ENCODE measurements at places on chromosomes 5 and 9.

- DNase-seq = peak; percentile 49
Observed at GRCh38 chr9:134222018-134222573, 57.7 kb upstream of the RNU6ATAC start.

DNA sequence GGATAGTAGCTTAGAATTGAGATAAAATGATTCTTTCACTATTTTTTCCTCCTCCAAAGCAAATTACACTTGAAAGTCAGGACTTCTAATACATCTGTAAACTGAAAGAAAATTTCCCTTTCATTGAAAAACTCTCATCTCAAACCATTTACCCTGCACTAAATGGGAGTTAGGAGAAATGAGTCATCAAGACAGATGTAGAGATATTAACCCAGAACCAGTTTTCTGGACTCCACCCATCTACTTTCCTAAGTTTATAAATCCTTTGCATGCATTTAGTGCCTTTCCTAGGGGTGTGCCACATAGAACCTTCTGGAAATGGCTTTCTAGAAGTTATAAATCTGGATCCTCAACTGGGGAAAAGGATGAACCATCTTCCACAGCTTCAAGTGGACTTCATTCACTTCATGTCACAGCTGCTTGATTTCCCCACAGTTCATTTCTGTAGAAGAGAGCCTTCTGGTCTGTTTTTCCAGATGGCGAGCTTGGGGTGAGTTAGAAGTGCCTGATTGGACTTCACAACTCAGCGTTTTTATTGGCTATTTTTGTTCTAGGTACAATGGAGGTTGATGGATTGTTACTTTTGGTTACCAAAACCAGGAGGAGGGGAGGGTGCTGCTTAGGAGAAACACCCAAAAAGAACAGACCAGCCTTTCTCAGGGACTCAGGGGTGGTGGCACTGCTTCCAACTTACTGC lies 72.5 kb upstream of the GPR151 start:
- DNase-seq = no peak

- DNase-seq = no peak
Observed at GRCh38 chr5:20522905-20523482, 535.0 kb upstream of the CDH18 start.

- no peak for DNase-seq
Observed at GRCh38 chr9:12666813-12667212, 26.4 kb upstream of the TYRP1 start.

- no peak for DNase-seq
Observed at GRCh38 chr5:61887271-61887670, 418.7 kb upstream of the KIF2A start.

GRCh38 chr5:79436224-79436623 lies 77.7 kb downstream of the HOMER1 start:
- no peak for DNase-seq

DNA sequence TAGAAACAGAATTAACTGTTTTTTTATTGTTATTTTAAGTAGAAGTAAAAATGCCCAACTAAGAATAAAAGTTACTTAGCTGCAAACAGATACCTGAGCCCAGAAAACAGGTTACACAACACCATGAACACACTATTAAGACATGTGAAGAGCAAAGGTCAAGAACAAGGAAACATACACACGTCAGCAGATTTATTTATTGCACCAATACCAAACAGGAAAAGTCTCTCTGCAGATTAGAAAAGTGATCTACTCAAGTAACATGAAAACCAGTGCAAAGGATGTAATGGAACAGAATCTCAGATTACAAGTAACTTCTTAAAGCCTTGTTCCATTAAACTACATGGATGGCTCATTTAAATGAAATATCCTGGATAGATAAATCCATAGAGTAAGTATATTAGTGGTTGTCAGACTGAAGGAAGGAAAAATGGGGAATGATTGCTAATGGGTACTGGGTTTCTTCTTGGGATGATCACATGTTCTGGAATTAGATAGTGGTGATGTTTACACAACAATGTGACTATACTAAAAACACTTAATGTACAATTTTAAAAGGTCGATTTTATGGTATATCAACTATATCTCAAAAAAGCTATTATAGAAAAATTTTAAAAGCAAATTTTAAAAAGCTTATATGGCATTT lies 6.1 kb downstream of the SAR1B start:
- DNase-seq = no peak

Measured in upper lobe of right lung (tissue), 1 donor.